ENCODE measurements at places on chromosomes 4 and X.

DNA sequence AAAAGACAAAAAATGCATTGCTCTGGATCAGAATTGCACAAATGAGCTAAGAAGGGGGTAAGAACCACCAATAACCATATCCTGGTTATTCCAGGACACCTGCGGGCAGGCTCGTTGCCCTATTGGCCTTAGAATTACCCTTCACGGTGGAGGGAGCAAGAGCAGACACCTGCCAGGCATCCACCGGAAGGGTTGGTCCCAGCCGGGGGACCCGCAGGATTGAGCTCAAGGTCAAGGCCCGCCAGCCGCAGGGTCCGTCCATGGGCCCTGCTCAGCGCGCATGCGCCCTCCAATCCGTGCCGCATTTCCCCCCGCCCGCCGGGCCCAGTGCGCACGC is 575 bp downstream of the SLC25A6 start:
- DNase-seq = peak; percentile 89

- DNase-seq = no peak
Observed at GRCh38 chr4:118742050-118742449, 56.9 kb downstream of the METTL14 start.

DNA sequence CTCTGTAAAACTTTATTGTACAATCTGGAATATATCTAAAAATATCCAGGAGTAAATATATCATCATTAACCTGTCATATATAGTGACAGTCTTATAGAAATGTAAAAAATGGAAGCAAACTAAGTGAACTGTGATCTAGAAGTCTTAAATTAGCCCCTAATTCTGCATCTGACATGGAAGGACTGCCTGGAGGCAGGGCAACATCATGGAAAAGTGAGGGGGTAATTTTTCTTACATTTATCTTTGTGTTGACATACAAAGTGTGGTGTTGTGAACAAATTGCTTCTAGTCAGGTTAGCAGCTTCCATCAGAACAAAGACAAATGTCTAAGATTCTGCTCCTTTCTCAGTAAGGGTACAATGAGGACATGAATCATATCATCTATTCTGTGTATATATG is 186.3 kb downstream of the C4orf33 start:
- no peak for DNase-seq

DNA sequence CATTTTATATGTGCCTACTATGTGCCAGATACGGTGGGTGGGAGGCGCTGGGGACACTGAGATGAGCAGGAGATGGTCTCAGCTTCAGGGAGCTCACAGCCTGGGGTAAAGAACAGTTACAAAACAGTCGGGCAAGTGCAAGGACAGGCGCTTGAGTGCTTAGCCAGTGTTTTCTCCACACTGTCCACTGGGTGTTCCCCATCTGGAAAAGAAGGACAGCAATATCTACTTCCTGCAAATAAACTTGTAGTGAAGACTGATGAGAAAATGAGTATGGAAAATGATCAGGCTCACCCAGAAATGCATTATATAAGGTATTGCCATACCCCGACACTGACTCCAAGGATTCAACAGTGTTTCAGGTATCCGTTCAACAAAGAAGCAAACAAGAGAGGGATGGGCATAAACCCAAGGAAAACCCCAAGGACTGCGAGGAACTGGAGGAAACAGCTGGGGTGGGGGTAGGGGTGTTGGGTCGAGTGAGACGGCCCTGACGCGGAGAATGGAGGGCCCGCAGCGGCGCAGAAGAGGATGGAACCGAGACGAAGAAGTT is 835 bp downstream of the TMEM185A start:
- no peak for DNase-seq

DNA sequence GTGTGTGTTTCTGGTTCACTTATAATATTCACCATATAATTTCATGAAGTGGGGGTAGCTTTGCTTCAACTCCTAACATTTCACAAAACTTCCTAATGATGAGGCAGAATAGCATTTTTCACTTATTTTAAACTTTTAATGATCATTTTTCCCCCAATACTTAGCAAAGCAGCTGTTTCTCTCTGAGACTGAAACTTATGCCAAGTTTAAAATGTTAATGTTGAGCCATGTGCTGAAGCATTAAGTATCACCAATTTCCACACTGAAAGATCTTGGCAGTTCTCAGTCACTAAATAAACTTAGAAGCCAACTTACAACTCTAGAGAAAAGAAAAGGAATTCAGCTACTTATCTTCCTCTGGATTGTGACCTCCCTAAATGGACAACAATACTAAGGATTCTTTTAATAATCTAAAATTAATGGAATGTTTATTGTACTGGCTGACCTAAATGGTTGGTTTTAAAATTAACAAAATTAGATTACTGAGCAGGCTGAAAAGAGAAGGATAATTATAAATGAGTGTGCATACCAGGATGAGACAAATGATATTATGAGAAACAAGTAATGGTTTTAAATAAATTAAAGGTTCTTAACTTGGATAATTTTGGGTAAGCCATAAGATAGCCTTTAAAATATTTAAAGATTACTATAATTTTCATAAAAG is 1429.4 kb upstream of the ADGRL3 start:
- DNase-seq = no peak

- no peak for DNase-seq
Observed at GRCh38 chr4:130812117-130812765, 1716.3 kb downstream of the C4orf33 start.

GRCh38 chrX:64204252-64204651 is 1.3 kb downstream of the AMER1 start:
- DNase-seq = peak; percentile 44

DNA sequence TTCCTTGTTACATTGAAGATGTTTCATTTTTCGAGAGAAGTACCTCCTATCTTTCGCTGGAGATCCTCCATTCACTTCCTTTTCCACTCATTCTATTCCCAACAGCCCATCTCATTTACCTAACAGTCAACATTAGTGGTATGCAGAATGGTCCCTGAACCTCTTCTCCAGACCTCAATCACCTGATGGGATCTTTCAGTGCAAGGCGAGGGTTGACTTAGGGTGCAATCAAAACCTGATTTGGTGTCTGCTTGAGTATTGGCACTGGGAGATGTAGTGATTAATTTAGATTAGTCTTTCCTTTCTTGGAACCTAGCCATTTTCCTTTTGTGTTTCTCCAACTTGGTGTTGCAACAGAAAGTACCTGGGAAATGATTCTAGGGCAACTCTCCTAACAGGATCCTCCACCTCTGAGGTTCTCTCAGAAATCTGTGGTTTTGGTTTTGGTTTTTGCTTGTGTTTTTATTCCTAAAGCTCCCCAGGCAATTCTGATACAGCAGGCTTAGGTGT is 18.4 kb downstream of the DDX3X start:
- DNase-seq = no peak

DNA sequence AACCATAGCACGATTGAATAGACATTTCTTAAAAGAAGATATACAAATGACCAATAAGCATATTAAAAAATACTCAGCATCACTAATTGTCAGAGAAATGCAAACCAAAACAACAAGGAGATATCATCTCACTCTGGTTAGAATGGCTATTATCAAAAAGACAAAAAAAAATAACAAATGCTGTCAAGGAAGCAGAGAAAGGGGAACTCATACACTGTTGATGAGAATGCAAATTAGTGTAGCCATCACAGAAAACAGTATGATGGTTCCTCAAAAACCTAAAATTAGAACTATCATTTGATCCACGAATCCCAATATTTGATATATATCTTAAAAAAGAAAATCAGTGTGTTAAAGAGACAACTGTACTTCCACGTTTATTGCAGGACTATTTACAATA is 71.7 kb upstream of the BANK1 start:
- no peak for DNase-seq

- DNase-seq = no peak
Observed at GRCh38 chrX:13520936-13521335, 48.5 kb upstream of the EGFL6 start.

DNA sequence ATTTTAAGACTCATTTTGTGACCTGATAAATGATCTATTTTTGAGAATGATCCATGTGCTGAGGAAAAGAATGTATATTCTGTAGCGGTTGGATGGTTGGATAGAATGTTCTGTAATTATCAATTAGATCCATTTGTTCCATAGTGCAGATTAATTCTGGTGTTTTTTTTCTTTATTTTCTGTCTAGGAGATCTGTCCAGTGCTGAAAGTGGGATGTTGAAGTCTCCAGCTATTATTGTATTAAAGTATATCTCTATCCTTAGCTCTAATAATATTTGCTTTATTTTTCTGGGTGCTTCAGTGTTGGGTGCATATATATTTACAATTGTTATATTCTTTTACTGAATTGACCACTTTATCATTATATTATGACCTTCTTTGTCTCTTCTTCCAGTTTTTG is 1344.9 kb upstream of the TENM3 start:
- no peak for DNase-seq

- no peak for DNase-seq
Observed at GRCh38 chr4:156195914-156196313, 242.2 kb upstream of the CTSO start.

GRCh38 chr4:72112514-72113156 is 80.8 kb downstream of the NPFFR2 start:
- DNase-seq = peak; percentile 22

DNA sequence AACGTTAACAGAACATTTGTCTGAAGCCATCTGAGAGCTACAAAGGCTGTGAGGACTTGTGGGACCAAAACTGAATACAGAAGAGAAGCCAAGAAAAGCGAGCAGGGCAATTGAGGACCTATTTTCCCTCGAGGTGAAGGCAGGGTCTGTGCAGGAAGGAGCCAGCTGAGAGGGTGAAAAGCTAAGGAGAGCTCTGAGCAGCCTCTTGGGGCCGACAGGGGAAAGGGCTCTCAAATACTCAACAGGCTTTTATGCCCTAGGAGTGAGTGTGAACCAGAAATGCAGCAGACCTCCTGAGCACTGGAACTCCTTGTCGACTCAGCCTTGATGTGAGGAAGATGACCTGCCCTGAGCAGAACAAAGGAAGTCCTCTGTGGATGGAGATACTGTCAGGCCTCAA is 54.2 kb downstream of the C4orf50 start:
- DNase-seq = no peak

GRCh38 chrX:2320580-2321327 is 180.0 kb downstream of the DHRSX start:
- DNase-seq = no peak

DNA sequence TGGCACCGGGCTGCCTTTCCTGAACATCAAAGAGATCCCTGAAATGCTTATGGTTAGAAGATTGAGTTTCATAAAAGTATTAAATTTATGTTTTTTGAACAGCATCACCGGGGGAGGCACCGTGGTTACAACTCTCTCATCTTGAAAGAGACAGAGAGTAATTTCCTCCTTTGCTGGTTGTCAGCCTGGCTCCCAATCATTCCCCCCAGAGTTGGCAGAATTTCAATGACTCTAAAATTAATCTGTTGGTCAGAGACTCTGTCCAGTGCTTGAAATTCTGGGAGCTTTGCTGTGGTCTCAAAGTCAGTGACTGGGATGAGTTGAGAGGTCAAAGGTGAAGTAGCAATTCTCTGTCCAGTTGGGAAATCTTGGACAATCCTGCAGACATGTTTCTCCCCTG is 135.9 kb downstream of the RAB28 start:
- DNase-seq = no peak

GRCh38 chr4:122052677-122053076 is 99.5 kb upstream of the BLTP1 start:
- DNase-seq = no peak

- DNase-seq = no peak
Observed at GRCh38 chr4:67342291-67342690, 203.0 kb downstream of the CENPC start.

- no peak for DNase-seq
Observed at GRCh38 chrX:18879144-18879543, 104.8 kb downstream of the PHKA2 start.

DNA sequence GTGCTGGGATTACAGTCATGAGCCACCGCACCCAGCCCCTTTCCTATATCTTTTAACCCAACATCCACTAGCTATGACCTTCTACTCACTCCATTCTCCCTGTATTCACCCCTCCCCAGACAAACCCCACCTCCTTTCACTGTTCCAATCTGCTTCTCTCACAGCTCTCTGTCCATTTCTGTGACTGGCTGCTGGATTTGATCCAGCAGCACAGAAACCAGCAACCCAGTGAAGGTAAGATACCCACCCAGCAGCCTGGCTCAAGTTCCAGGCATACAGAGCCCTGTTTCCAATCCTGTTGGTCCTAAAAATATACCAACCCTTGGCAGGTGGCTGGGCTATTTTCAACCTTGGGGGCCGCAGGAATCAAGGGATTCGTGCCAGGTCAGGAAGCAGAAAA is 56.9 kb upstream of the SMIM10 start:
- no peak for DNase-seq

GRCh38 chrX:701673-702072 is 71.1 kb downstream of the SHOX start:
- DNase-seq = no peak

DNA sequence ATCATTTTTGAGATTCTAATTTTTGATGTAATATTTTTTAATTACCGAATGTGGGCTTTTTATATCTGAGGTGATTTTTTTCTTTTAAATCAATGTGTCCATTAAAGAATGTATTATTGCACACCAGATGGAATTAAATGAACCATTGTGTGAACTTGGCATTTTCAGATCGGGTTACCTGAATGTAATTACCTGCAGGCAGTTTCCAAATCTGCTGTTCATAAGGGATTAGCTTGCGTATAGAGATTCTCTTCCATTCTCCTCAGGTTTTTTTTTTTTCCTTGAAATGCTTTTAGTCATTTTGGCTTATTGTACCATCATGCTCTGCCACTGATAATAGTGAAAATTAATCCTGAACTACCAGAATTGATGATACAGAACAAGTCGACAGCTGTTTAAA is 511.5 kb upstream of the ATOH1 start:
- no peak for DNase-seq

DNA sequence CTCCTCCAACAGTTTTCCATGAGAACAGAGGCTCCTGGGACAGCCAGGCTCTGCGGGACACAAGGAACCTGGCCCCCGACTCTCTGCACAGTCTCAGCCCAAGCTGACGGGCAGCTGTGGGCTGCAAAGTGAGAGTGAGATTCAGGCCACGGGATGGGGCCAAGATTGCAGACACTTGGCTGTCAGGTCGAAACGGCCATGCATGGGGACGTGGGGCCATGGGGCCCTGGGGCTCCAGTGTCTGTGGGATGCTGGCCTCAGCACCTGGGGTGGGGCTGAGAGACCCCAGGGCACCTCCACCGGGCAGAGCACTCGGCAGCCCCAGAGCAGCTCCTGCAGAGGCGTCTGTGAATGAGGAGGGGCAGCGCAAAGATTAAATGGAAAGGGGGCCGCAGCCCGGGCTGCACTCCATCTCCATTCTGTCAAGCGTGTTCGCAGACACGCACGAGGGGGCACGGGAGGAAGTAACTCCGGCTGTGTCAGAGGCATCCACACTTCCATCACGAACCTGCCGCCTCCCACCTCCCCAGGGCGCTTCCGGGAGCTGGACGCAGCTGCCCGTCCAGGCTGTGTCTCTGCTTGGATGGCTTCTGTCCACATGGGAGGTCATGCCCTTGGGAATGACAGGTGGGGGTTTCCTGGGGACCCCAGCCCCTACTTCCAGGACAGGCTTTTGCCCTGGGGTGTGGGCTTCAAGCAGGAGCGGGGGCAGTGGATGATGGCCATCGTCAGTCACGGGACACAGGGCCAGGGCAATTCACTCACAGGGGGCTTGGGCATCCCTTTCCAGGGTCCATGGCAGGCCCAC is 82.8 kb upstream of the NKX1-1 start:
- DNase-seq = no peak

All from head of caudate nucleus (tissue), 42 donors.